B cell (primary cell): ENCODE measurements at places on chromosomes 16 and 17. TPM values are rescaled to one million over a fixed set of nuclear protein-coding genes. Genes with fewer than 3 reads are reported as not detected.

Gene OR4D1
- total RNA-seq = not detected in 2 replicates

Gene CA5A
- total RNA-seq = 0.27 TPM in 1 of 2 replicates, not detected in the other

Gene CDH1
- total RNA-seq = 1.7 and 2.0 TPM in 2 replicates

DNA sequence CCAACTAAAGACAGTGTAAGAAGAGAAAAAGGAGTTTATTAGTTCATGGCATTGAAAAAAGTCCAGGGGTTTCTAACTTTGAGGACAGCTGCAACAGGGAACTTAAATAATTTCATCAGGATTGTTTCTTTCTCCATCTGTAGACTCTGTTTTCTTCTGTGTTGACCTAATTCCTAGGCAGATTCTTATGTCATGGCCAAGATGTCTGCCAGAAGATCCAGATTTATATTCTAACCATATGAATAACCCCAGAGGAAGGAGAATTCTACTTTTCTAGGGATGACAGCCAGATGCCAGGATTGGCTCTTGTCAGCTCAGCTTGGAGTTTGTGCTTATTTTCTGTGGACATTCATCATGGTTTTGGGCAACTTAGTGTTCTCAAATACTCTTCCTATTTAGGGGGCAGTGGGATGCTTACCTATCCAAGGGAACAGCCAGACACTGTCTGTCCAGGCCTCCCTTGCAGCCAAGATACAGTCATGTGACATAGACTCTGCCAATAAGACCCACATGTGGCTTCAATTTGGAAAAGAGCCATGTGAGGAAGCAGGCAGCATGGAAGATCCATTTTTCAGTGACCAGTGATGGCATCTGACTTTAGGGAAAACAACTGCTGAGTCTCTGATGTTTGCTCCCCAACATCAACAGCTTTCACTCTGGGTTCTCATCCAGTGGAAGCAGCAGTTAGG is 18.2 kb downstream of the PCTP start:
- no peak for DNase-seq

DNA sequence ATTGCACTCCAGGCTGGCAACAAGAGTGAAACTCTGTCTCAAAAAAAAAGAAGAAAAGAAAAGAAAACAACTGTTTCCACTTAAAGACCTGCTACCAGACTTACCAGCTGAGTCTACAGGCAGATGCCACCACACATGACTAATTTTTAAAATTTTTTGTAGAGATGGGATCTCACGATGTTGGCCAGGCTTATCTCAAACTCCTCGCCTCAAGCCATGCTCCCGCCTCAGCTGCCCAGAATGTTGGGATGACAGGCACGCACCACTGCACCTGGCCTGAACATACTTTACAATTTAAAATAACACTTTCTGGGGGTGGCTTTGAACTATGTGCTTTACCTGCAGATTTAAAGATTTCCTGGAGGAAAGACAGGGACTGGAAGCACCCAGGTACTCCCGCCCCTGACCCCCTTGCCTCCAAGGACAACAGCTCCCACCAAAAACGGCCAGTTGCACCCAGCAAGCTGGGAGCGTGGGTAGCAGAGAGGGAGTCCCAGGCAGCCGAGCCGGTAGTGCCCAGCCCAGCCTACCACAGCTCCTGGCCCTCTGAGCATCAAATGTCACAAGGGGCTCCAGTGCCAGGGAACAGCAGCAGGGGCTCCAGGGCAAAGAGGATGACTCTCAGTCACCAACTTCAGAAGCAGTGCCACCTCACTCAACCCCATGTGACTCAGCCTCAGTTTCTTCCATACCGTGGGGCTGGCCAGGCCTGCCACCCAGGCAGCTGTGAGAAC is 262.9 kb downstream of the PARN start:
- DNase-seq = no peak

DNA sequence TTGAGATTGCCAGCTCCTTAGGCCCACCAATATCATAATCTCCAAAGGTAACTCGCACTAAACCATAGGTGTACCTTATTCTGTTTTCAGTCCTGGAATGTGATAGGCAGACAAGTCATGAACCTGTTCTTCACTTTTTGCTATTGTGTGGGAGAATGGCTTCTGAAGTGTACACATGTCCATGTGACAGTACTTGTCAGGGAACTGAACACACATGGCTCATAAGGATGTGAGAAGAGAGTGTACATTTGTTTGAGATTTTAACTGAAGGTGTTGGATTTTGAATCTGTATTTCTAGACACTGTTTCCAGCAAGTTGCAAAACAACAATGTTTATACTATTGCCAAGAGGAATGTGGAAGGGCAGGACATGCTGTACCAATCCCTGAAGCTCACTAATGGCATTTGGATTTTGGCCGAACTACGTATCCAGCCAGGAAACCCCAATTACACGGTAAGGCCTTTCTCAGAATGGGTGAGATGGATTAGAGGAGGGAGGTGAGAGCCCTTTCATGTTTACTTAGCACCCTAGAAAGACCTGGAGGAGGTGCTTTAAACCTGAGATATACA is 14.5 kb upstream of the RASL10B start:
- no peak for DNase-seq

GRCh38 chr17:80352991-80353665 is 61.8 kb upstream of the ENDOV start:
- no peak for DNase-seq

DNA sequence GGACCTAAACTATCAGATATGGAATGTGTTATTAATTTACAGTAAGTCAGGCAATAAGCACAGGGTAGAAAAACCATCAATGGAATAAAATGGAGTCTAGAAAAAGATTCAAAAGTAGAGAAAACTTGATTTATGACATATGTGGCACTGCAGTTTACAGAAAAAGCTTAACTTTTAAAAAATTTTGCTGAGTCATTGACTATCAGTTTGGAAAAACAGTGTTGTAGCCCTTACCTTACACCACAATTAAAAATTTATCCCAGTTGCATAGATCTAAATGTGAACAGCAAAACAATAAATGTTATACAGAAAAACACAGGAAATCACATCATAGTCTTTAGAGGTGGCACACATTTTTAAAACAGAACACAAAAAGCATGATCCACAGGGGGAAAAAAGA is 108.5 kb downstream of the USP22 start:
- DNase-seq = no peak

- no peak for DNase-seq
Measured at GRCh38 chr17:14311981-14312380, 11.1 kb downstream of the HS3ST3B1 start.

GRCh38 chr17:16887523-16888095 is 84.3 kb downstream of the TNFRSF13B start:
- DNase-seq = no peak

- peak; percentile 77 for DNase-seq
Measured at GRCh38 chr17:43020789-43021740, 1.1 kb downstream of the VAT1 start.

GRCh38 chr16:4244254-4245076 is 2.6 kb upstream of the SRL start:
- DNase-seq = no peak

DNA sequence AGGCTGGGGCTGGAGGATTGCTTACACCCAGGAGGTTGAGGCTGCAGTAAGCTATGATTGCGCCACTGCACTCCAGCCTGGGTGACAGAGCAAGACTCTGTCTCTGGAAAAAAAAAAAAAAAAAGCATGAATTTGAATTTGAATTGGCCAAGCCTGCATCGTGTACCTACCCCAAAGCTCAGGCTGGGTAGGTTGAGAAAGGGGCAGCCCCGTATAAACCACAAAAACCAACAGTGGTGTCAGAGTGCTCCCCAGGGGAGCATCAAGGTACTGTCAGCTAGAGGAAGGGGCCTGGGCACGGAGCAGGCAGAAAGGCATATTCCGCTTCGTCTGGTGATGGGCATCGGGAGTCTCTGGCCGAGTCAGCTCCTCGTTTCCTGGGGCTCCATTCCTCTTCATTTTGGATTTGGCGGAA is 40.9 kb downstream of the RAP1GAP2 start:
- DNase-seq = peak; percentile 88

GRCh38 chr16:84922351-84923120 is 88.8 kb downstream of the ZDHHC7 start:
- DNase-seq = no peak

DNA sequence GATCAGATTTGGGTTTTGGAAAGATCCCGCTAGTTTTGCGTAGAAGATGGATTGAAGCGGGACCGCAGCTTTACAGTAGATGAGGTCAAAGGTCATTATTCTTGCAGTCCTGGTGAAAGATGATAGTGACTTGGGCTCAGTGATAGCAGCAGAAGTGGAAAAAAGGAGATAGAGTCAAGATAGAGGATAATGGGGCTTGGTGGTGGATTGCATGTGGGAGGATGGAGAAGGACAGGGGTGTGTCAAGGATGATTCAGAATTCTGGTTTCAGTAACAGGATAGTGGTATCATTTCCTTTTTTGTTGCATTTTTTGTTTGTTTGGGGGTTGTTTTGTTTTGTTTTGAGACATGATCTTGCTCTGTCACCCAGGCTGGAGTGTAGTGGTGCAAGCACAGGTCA is 28.7 kb downstream of the CHD9NB start:
- no peak for DNase-seq

DNA sequence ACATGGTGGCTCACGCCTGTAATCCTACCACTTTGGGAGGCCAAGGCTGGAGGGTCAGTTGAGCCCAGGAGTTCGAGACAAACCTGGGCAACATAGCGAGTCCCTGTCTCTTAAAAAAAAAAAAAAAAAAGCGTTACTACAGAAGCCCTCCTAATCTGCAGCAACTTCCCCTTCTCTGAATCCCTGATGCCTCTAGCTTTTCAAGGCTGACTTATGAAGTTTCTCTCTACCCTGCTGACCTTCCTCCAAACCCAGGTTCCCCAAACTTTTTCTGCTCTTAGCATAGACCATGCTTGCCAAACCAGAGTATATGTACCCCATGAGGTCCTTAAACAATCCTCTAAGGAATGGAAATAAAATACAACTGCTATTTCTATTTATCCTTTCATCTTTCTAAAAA is 16.4 kb downstream of the LYRM1 start:
- DNase-seq = no peak

DNA sequence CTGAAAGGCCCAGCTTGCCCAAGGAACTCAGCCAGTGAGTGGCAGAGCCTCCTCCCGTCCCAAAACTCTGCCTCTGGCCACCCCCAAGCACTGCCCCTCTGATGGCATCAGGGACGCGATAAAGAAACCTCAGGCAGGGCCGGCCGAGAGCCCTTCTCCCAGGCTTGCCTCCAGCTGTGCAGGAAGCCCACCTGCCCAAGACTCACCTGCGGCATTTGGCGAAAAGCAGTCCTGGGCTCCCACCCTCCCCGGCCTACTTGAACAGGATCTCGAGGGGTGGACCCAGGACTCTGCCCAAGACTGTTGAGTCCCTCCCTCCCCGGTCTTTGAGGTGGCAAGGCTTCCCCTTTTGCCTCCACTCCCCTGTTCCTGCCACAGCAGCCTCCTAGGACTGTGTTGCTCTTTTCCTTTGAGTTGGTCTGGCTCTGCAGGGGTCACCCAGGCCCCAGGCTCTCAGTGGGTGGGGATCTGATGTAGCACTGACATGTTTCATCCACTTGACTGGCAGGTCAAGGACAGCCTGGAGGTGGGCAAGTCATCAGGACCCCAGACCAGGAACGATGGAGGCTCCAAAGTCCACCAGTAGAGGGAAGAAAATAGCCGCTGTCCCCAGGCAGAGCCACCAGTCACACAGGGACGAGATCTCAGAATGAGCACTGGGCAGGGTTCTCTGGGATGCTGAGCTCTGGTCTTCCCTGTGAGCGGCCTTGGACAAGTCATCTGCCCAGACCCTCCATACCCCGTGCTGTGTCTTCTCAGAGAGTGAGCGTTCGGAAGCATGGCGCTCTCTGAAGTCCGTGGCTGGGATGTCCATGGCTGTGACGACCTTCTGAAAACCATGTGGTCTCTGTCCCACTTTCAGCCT is 111.0 kb upstream of the TNRC6C start:
- DNase-seq = no peak

DNA sequence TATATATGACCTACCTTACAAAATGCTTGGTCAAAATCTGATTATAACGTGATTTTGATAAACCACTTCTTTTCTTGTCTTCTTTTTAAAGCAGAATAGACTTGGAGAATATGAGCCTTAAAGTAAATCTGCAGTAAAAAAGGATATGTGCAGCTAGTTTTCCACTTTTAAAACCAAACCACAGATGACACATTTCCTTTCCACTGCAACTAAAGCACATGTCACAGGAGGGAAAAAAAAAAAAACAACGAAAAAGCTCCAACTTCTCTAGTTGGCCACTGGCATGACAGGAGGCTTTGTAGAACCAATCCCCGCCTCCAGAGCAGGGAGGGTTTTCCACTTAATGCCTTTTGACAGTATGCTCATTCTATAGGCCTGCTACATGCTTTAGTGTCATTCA is at the start of gene EVI2A:
TSS of gene EVI2A (minus strand) at position 142 of the 400 bp plus-strand sequence. CDS start 2,609 bp downstream, outside the sequence.
- DNase-seq = peak; percentile 81

DNA sequence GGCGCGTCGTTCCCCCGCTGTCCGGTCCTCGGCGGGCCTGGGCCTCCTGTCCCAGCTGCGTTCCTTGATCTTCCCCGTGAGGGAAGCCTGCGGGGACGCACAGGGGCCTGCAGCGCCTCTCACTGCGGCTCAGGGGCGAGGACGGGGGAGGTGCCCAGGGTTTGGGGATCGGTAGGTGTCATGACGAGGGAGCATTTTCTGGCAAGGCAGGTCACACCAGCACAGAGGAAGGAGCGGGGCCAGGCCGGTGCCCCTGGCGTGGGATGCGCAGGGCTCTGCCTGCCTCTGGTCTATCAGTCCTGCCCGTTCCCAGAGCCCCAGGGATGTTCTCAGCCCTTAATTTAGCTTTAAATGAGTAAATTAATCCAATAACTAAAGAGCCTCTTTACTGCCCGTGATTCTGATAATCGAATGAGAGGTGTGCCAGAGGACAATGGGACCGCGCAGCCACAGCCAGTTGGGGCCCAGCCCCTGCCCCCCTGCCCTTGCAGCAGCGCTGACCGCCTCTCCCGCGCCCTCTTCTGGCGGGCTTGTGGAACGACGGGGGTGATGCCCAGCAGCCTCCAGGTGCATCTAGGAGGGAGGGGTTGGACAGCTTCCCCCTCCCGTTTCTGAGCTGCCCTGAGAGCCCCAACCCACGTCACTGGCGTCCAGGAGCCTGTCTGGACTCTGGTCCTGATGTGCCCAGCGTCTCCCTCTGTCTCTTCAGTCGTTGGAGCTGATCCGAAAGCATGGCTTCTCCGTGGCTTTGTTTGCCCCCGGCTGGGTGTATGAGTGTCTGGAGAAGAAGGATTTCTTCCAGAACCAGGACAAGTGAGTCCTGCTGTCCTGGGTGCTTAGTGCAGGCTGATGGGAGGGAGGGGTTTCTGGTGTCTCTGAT is 7.9 kb downstream of the ENGASE start:
- peak; percentile 63 for DNase-seq

- DNase-seq = no peak
Measured at GRCh38 chr16:88758944-88759244, 26.1 kb downstream of the PIEZO1 start.
